ENCODE measurements at places on chromosomes 3 and 15.
A peak's percentile ranks its signal among the peaks of the same experiment; 100 is the strongest.

DNA sequence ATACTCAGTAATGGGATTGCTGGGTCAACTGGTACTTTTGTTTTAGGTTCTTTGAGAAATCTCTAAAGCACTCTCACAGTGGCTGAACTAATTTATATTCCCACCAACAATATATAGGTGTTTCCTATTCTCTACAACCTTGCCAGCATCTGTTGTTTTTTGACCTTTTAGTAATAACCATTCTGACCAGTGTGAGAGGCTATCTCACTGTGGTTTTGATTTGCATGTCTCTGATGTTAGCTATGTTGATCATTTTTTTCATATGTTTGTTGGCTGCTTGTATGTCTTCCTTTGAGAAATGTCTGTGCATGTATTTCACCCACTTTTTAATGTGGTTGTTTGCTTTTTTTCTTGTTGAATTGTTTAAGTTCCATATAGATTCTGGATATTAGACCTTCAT is 98.2 kb upstream of the DCBLD2 start:
- no peak for DNase-seq

DNA sequence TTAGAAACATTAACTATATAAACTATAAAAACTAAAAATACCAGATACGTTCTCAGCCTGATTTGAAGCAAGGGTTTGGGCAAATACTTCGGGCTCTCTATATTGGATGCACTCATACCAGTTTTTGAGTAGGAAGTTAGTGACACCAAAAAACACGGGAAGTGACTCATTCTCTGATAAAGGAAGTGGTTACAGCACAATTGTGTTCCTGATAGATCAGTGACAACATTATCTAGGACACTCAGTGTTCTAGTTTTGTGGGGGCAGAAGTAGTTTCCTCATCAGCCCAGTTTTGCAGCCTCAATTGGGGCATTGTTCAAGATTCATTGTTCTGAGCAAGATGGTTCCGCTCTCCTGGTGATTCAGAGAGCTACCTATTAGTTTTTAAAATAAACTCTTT is 469.6 kb upstream of the DPPA4 start:
- no peak for DNase-seq

- no peak for DNase-seq
Measured at GRCh38 chr3:108887121-108887520, 64.5 kb downstream of the TRAT1 start.

- DNase-seq = no peak
Measured at GRCh38 chr15:90142216-90143165, 40.2 kb upstream of the IDH2 start.

GRCh38 chr3:122977746-122978466 is 49.7 kb downstream of the SEMA5B start:
- peak; percentile 40 for DNase-seq
